COR-L47 (cell line): ENCODE measurements at places on chromosomes 12 and 14.

DNA sequence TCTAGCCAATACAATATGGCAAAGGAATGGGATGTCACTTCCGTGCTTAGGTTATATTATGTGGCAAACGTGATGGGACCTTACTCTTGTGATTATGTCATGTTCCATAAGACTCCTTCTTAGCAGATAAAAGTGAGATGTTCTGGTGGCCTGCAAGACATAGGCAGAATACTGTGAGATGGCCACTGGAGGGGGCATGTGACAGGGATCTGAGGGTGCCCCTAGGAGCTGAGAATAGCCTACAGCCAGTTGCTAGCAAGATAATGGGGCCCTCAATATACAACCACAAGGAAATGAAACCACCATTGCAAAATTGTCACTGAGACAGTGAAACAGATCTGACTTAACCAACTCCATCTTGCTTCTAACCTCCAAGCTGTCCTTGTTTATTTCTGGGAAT is 151.4 kb upstream of the SSTR1 start:
- no peak for DNase-seq

DNA sequence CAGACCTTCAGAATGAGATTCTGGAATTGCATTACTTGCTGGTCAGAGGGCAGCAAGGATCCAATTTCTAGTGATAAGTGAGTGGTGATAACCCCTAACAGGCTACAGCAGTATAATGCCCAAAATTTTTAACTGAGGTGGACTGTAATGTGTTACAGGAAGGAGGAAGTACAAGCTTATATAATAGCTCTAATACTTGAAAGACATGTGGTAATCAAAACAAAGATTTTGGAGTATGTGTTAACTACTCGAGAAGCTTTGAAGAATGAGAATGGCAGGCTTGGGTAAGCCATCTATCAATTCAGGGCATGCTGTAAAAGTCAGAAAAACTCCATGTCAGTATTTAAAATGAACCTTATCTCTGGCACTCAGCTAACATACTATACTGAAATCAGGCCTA is 70.5 kb downstream of the ANKS1B start:
- DNase-seq: no peak

DNA sequence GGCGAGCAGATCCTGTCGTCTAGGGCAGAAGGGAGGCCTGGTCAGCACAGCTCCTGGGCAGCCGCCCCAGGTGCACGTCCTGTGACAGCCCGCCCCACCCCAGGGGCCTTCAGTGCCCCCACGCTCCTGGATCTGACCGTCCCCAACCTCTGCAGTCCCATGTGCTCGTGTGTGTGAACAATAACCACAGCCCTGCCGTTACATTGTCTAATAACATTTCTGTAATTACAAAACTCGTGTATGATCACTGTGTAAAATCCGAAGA is 39.8 kb downstream of the CHGA start:
- no peak for DNase-seq

DNA sequence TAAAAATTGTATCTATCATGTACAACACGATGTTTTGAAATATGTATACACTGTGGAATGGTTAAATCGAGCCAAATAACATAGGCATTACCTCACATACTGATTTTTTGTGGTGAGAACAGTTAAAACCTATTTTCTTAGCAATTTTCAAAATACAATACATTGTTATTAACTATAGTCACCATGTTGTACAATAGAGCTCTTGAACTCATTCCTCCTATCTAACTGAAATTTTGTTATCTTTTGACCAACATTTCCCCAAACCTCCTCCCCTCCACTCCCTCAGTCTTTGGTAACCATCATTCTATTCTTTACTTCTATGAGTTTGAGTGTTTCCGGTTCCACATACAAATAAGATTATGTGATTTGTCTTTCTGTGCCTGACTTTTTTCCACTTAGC is 6.8 kb upstream of the SLC38A2 start:
- DNase-seq: no peak

- DNase-seq: no peak
These were observed 487.1 kb downstream of the NELL2 start for GRCh38 chr12:44389038-44389437.

DNA sequence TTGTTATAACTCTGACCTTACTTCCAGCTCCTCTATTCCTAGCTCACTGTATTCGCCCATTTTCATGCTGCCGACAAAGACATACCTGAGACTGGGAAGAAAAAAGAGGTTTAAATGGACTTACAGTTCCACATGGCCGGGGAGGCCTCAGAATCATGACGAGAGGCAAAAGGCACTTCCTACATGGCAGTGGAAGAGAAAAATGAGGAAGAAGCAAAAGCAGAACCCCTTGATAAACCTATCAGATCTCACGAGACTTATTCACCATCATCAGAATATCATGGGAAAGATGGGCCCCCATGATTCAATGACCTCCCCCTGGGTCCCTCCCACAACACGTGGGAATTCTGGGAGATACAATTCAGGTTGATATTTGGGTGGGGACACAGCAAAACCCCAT is 14.5 kb upstream of the PHC1 start:
- no peak for DNase-seq

DNA sequence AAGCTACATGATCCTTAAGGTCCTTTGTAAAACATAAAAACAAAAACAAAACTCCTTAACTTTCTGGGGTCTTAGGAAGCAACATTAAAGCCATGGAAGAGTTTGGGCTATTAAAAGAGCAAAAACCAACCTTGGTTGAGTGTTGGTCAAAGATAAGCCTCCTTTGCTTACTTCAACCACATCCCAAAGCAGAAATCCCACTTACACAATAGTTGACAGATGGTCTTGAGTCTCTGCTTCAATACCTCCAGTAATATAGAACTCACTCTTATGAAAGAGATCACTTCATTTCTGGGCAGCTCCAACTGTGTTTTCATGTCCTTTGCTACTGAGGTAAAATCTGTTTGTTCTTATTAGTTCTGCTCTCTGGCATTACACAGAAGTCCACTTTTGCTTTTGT is 125.8 kb downstream of the SLC38A4 start:
- DNase-seq: no peak

GRCh38 chr14:61174441-61174891 is 106.7 kb downstream of the TMEM30B start:
- no peak for DNase-seq

DNA sequence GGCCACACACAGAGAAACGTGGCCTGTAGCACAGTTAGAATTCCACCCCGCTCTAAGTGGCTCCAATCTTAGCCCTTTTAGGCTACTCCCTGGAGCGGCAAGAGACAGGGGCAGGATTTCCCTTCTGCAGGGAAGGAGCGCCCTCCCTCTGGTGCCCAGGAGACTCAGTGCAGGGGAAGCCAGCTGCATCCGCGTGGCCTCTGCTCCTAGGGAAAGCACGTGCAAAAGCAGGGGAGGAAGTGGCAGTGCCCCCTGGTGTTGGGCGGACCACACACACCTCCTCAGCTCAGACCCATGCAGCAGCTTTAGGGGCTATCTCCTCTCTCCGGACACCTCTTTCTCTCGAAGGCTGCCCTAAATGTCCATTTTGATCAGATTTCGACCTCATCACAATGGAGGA is 50.0 kb downstream of the SPRING1 start:
- peak; percentile 11 for DNase-seq

- DNase-seq: no peak
These were observed 50.1 kb upstream of the HIF1A start for GRCh38 chr14:61645247-61645646.

GRCh38 chr12:24742378-24742777 is 206.5 kb downstream of the BCAT1 start:
- no peak for DNase-seq

- DNase-seq: no peak
These were observed 66.3 kb upstream of the SOX5 start for GRCh38 chr12:24015833-24016160.

GRCh38 chr12:28569698-28570411 is 379.6 kb downstream of the CCDC91 start:
- DNase-seq: no peak

- no peak for DNase-seq
These were observed 1.6 kb upstream of the C12orf71 start for GRCh38 chr12:27083861-27084394.

DNA sequence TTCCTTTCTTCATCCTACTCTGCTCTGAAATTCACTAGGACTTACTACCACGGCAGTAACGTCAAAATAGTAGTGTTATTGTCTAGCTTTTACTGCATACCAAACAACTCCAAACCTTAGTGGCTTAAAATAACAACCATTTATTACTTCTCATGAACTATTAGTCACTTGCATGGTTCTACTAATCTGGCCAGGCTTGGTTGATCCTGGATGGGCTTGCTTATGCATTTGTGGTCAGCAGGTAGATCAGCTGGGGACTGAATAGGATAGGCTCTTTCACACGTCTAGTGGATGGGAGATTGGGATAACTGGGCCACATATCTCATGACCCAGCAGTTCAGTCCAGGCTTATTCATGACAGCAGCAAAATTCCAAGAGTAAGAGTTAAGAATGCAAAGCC is 9.4 kb upstream of the SLC35F4 start:
- no peak for DNase-seq

GRCh38 chr14:68805414-68805813 is 12.5 kb upstream of the ZFP36L1 start:
- DNase-seq: no peak

- DNase-seq: no peak
These were observed 15.9 kb downstream of the MED13L start for GRCh38 chr12:116261525-116262100.

GRCh38 chr14:105589161-105589925 is 63.0 kb downstream of the TMEM121 start:
- no peak for DNase-seq

- DNase-seq: no peak
These were observed 140.1 kb downstream of the TMEM117 start for GRCh38 chr12:43976027-43976426.

DNA sequence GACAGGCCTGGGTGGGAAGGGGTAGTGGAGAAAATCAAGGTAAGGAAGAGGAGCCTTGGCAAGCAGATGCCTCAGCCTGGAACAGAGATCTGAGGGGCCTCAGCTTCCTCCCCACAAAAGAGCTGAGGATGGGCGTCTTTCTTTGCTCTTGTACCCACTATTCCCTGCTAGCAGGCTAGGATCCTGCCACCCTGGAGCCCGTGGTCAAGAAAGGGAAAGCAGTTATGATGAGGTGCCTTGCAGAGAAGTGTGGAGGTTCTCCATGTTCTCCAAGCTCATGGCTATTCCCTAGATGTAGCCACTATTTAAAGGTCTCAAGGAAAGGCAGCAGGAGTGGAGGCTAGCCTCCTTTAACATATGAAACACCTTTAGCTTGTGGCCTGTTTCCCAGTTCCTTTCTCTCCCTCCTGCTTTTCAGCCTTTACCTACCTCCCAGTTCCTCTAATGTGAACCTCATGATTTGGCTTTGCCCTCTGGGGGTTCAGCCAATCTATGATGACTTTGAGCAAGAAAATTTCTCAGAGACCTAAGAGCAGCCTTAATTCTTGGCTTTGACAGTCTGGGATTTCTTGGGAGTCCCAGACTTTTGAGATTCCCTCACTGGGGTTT is 1.1 kb downstream of the IKZF4 start:
- no peak for DNase-seq

DNA sequence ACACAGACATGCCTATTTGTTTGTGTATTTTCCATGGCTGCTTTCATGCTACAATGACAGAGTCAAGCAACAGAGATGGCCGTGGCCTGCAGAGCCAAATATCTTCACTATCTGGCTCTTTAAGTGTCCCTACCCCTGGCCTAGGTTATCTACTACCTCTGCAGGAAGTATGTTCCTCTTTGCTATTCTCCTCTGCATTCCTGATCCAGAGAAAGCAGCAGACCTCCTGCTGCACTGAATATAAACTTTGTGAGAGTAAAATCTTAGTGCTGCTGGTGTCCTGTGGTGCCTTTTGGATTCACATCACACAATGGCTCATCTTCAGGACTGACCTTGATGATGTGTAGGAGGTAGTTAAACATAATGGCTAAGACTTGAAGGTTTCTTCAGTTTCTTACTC is 233.4 kb downstream of the IPO8 start:
- DNase-seq: no peak

- no peak for DNase-seq
These were observed 27.0 kb downstream of the LRTM2 start for GRCh38 chr12:1847411-1847810.

- no peak for DNase-seq
These were observed 99.0 kb upstream of the SSTR1 start for GRCh38 chr14:38108681-38109080.

DNA sequence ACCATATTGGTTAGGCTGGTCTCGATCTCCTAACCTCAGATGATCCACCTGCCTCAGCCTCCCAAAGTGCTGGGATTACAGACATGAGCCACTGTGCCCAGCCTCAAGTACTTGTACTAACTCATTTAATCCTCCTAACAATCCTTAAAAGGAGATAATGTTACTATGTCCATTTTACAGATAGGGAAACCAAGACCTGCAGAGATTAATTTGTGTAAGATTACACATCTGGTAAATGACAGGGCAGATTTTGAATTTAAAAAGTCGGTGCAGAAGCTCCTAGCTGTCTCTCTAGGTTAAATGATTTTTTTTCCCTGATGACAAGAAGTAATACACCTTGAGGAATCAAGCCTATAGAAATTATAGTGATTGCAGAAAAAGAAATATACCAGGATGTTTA is 13.7 kb upstream of the HECTD1 start:
- no peak for DNase-seq

DNA sequence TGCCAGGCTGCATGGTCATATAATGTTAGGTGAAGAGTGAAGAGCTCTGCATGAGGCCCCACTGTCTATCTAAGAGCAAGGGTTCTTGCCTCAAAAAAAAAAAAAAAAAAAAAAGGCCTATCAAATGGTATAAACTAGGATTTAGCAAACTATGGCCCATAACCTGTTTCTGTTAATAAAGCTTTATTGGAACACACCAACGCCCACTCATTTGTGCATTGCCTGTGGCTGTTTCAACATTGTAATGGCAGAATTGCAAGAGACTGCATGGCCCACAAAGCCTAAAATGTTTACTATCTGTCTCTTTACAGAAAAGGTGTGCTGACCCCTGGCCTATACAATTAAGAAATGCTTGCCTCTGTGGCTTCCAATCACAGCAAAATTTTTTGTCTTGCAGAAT is 12.8 kb downstream of the PLEKHG7 start:
- DNase-seq: no peak

DNA sequence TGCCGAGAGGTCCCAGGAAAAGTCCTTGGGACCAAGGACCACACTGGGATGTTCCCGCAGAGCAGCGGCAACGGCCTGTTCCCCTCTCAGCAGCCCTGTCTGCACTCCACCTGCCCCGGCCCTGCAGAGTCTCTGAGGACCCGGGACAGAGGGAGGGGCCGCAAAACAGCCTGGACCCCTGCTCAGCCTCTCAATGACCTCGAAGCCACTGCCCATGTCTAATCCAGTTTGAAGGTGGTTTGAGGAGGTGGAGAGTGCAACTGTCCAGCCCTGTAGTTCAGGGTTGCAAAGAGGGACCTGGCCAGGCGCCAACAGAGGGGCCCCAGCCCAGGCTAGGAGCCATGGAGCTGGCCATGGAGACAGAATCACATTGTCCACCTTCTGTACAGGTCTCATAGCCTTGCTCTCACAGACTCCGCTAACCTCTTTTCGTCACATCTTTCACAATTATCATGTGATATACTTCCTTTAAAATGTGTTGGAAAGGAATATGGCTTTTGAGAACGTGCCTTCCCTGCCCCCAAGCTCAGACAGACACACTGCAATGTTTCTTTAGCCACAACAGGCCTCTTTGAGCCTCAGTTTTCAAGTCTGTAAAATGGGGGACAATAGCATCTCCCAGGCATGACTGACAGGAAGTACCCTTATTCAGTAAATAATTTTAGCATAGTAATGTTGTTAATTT is 49.3 kb downstream of the ACTN1 start:
- no peak for DNase-seq

GRCh38 chr14:74905595-74906142 is 17.4 kb downstream of the RPS6KL1 start:
- DNase-seq: peak; percentile 34
